ENCODE measurements at places on chromosomes 16 and 17. TPM values are rescaled to one million over a fixed set of nuclear protein-coding genes. Genes with fewer than 3 reads are reported as not detected.

GRCh38 chr16:61645561-61645960 lies 390.7 kb downstream of the CDH8 start:
- H3K36me3 ChIP-seq: no peaks in the 10 kb centered on the region
- no peak for DNase-seq
- H3K4me3 ChIP-seq: no peak overlapping the region
- H3K4me1 ChIP-seq: no peaks in the 10 kb centered on the region
- H3K27ac ChIP-seq: no peak overlapping the region
- no peaks in the 10 kb centered on the region for H3K27me3 ChIP-seq

DNA sequence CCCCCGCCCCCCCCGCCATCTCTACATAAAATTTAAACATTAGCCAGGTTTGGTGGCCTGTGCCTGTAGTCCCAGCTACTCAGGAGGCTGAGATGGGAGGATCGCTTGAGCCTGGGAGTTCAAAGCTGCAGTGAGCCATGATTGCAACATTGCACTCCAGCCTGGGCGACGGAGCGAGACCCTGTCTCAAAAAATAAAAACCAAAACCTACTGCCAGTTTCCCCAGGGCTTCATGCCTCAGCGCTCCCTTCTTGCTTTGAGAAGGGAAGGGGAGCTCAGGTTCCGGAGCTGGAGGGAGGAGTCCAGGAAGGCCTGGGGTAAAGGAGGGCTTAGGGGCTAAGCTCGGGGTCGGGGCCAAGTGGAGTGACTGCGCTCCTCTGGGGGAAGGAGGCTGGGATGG lies 20.5 kb downstream of the PLCD3 start:
- no peaks in the 10 kb centered on the region for H3K36me3 ChIP-seq
- peak; percentile 79 for DNase-seq
- no peak overlapping the region for H3K4me3 ChIP-seq
- H3K4me1 ChIP-seq: no peaks in the 10 kb centered on the region
- H3K27me3 ChIP-seq: no peaks in the 10 kb centered on the region

- peak; percentile 19 for DNase-seq
- no peak overlapping the region for H3K4me3 ChIP-seq
- H3K27ac ChIP-seq: peak overlapping the region; percentile 39
- no peaks in the 10 kb centered on the region for H3K27me3 ChIP-seq
Observed at GRCh38 chr16:66662445-66663194, 33.9 kb downstream of the CMTM4 start.

GRCh38 chr16:85926370-85926769 lies 27.4 kb downstream of the IRF8 start:
- H3K4me3 ChIP-seq: no peak overlapping the region
- H3K27me3 ChIP-seq: peaks cover 2% of the 10 kb centered on the region
- H3K36me3 ChIP-seq: no peaks in the 10 kb centered on the region
- DNase-seq: no peak
- no peaks in the 10 kb centered on the region for H3K4me1 ChIP-seq
- no peak overlapping the region for H3K27ac ChIP-seq

DNA sequence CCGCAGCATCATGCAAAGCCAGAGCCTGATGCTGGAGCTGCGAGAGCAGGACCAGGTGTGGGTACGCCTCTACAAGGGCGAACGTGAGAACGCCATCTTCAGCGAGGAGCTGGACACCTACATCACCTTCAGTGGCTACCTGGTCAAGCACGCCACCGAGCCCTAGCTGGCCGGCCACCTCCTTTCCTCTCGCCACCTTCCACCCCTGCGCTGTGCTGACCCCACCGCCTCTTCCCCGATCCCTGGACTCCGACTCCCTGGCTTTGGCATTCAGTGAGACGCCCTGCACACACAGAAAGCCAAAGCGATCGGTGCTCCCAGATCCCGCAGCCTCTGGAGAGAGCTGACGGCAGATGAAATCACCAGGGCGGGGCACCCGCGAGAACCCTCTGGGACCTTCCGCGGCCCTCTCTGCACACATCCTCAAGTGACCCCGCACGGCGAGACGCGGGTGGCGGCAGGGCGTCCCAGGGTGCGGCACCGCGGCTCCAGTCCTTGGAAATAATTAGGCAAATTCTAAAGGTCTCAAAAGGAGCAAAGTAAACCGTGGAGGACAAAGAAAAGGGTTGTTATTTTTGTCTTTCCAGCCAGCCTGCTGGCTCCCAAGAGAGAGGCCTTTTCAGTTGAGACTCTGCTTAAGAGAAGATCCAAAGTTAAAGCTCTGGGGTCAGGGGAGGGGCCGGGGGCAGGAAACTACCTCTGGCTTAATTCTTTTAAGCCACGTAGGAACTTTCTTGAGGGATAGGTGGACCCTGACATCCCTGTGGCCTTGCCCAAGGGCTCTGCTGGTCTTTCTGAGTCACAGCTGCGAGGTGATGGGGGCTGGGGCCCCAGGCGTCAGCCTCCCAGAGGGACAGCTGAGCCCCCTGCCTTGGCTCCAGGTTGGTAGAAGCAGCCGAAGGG lies 24.2 kb downstream of the C1QTNF1 start:
- H3K36me3 ChIP-seq: no peaks in the 10 kb centered on the region
- H3K4me1 ChIP-seq: peaks cover 2% of the 10 kb centered on the region
- no peak overlapping the region for H3K27ac ChIP-seq
- H3K27me3 ChIP-seq: no peaks in the 10 kb centered on the region
- peak; percentile 60 for DNase-seq

DNA sequence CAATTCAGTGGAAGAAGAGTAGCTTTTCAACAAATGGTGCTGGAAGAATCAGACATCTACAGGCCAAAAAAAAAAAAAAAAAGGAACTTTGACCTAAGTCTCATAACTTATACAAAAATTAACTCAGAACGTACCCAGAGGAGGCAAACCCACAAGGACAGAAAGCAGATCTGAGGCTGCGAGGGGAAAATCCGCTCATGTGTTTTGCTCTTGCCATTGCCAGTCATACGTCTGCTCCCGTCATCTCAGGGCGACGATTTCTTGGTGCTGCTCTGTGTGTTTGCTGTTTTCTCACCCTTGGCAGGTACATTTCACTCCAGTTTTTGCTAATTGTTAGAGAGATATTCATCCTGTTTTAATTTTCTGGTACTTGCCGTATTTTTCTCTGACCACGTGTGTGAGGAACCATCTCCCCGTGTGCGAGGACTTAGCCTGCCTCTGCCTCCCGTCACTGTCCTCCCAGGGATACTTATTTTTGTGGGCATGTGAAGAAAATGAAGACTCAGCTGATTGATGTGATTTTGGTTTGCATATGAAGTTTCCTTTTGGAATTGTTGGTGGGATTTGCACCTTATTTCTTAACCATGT lies 33.4 kb upstream of the ACSF3 start:
- no peaks in the 10 kb centered on the region for H3K36me3 ChIP-seq
- no peak overlapping the region for H3K4me3 ChIP-seq
- H3K4me1 ChIP-seq: no peaks in the 10 kb centered on the region
- DNase-seq: no peak

DNA sequence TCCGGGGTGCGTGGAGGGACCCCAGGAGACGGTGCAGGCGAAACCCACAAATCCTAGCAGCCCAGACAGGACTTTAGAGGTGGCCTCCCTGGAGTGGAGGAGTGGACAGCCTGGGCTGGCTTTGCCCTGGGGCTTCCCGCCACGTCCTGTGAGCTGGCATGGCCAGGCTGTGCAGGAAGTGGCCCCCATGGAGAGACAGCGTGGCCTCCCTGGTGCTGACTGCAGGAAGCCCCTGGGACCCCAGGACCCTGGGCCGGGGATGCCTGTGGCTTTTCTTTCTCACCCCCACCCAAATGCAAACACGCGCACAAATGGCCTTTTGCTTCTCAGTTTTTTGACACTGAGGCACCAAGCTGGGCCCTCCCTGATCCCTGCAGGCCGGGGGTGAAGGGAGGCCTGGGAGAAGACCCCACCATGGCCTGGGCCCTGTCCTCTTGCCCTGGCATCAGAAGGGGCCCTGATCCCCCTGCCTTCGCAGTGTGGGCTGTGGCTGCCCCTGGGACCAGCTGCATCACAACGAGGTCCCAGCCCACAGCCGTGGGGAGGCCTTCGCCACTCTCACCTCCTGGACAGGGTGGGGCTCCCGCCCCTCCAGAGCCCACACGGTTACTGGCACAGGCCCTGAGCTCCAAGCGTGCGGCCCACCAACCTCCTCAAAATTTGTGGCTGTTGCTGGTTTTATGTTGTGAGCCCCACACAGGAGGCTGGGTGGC lies 51.6 kb upstream of the PABPN1L start:
- H3K27me3 ChIP-seq: no peaks in the 10 kb centered on the region
- no peak for DNase-seq
- H3K4me3 ChIP-seq: no peak overlapping the region
- H3K36me3 ChIP-seq: no peaks in the 10 kb centered on the region
- no peaks in the 10 kb centered on the region for H3K4me1 ChIP-seq

- DNase-seq: no peak
- no peak overlapping the region for H3K27ac ChIP-seq
Observed at GRCh38 chr17:20271011-20271610, 196.2 kb downstream of the LGALS9B start.

Gene KRTAP2-2
- total RNA-seq: not detected

Gene BCO1
- 3.0 TPM for total RNA-seq

Gene SLC52A1
- 0.19 TPM for total RNA-seq

Gene STH
- total RNA-seq: not detected

Gene CCL8
- not detected for total RNA-seq

Gene TUBB3
- 35.0 TPM for total RNA-seq

All from kidney (tissue), 22 donors.